ENCODE measurements at places on chromosomes 3 and 15.

GRCh38 chr3:42148982-42149432 lies 57.9 kb downstream of the TRAK1 start:
- DNase-seq: peak; percentile 95

DNA sequence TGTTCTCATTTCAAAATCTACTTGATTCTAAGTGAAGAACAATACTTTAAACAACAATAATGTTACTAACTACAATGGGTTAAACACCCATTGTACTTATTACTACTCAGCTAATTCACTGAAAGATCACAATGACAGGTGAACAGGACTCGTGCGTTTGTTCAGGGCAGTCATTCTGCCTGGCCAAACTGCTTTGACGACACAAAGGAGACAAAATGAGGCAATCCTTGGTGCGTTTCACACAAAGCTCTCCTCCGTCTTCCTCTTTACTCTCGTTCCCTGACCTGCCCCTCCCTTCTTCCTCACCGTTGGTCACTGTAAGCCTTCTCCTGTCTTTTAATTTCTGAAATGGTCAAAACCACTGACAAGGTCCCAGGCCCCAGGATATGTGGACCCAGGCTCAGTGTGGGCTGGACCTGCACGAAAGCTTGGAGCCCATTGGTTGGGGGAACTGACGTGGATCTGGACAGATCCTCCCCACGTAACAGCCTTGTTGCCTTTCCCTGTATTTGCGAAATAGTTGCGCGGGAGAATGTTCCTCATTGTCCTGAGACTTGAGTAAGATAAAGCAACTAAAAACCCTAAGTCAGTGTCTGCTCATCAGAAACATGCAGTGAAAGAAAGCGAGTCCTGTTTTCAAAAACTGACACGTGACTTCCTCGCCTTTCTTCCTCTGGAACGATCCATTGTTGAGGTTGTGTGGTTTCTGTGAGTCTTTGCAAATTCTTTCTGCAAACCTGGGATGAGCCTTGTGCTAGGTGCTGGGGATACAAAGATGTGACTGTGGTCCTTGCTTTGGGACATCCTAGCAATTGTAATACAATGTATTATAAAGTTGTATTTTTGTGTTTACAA lies 147.1 kb upstream of the RGMA start:
- DNase-seq: no peak

DNA sequence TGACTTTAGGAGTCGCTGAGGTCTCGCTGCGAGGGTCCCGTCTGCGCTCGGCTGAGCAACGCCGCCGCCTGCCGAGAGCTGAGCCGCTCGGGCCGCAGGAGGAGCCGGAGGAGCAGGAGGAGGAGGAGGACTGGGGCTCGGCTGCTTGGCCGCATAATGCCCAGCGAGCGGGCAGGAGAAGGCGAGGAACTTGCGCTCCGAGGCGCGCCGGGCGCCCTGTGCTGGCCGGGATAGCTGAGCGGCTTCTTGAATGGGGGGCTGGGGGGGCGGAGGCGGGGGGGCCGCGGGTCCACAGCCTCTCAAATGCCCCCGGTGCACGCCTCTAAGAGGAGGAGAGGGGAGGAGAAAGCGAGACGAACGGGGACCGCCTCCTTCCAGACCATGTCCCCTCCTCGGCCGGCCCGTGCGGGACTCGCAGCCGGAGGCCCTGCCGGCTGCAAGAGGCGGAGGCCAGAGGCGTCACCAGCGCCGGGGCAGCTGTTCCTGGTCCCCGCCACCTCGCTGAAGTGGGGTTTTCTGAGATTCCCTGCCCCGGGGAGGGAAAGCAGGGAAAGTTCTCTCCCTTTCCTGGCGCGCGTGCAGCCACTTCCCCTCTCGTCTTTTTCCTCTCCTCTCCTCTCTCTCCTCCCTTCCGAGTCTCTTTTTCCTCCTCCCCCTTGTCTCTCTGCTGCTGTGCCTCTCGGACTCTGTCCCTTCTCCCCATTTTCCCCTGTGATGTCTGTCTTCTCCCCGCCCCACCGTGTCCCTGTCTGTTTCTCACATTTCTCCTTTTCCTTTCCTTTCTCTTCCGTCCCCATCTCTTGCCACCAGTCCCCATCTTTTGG lies at the start of gene ADAMTS9:
Gene ADAMTS9, minus strand, starts transcription at position 220 of the 824 bp plus-strand sequence. CDS start 343 bp downstream, outside the sequence.
- peak; percentile 68 for DNase-seq

- no peak for DNase-seq
These were observed 54.1 kb upstream of the PPIB start for GRCh38 chr15:64216730-64217428.

- DNase-seq: no peak
These were observed 32.5 kb downstream of the ACAD9 start for GRCh38 chr3:128911911-128912310.

- no peak for DNase-seq
These were observed 147.4 kb downstream of the ERC2 start for GRCh38 chr3:56320883-56321282.

DNA sequence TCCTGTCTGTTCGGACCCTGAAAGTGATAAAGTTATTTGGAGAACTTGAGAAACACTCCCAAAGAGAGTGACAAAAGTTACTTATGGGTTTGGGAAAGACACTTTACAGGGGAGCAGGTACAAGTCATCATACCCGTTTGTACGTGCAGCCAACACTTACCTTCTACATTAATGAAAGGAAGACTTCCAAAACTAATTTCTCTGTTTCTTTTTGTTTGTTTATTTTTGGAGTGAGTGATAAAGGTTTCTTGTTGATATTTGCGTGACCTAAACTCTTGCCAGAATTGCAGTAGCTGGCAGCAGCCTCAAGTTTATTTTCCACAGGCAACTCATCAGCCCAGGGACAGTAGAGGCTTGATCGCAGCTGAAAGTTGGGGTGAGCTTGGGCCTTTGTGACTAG lies 8.4 kb downstream of the ABHD2 start:
- no peak for DNase-seq

GRCh38 chr3:45239254-45239653 lies 13.2 kb upstream of the TMEM158 start:
- no peak for DNase-seq
